Iris pigment epithelial cell (primary cell): ENCODE measurements at places on chromosomes 11 and 22.

DNA sequence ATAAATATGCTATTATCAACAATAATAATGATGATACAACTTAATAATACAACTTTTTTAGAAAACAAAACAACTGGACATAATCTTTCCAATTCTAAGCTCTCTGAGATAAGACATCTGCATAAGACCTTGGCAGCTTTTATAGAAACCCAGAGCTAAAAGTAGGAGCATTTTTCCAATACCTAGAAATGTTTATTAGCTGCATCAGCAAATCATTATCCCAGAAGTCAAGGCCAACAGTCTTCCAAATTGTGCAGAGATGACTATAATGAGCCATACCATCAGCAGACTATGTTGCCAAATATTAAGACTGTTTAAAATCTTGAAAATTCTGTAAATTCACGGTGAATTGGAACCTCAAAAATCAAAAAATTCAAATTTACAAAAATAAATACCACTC is 30.3 kb downstream of the DCUN1D5 start:
- DNase-seq, result no peak

DNA sequence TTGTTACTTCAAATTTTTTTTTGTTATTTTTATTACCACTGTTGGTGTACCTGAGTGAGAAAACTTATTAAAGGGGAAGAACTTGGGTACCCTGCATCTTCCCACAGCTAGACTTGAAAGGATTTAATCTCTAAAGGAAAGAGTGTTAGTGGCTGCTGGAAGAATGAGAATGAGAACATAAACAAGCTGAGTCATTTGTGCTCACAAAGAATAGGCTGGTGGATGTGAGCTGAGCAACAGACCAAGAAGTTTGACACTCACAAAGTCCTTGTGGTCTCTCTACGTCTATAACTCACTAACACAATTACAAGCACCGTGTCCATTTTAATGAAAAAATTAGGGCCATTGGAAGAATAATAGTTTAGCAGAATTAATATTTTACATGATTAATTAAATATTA is 217.6 kb upstream of the ANO5 start:
- no peak for DNase-seq

- peak; percentile 53 for DNase-seq
Observed at GRCh38 chr11:69297787-69298266, 3.9 kb downstream of the MYEOV start.

DNA sequence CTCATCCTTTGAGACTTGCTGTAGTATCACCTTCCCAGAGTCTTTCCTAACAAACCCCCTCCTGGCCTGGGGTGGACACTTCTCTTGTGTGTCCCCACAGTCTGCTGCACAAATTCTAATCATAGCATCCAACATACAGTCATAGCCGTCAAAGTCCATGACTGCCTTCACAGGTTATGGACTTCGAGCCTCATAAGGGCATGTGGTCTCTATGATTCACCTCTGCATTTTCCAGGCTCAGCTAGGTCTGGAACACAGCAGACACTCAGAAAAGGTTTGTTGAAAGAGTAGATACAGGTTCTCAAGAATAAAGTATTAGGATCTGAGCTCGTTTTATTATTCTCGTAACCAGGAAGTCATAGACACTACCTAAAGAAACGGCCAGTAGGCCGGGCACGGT is 13.2 kb upstream of the SCUBE2 start:
- DNase-seq, result no peak

GRCh38 chr22:39710380-39711150 is 140.0 kb downstream of the CACNA1I start:
- DNase-seq, result no peak

DNA sequence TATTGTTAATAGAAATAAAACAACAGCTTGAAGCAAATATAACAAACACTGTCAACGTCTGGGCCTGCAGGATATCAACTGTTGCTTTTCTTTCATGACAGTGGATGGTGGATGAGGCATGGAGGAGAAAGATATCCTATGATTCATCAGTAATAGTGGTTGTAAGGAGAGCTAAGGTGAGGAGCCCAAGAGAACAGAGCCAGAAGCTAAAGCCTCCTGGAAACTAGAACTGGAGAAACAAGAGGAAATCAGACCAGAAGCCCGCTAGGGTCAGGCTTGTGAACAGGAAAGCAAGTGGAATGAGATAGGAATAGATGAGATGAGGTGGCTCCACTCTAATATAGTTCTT is 37.7 kb upstream of the MMP12 start:
- no peak for DNase-seq

- DNase-seq, result no peak
Observed at GRCh38 chr11:46475926-46476545, 84.5 kb upstream of the CHRM4 start.

DNA sequence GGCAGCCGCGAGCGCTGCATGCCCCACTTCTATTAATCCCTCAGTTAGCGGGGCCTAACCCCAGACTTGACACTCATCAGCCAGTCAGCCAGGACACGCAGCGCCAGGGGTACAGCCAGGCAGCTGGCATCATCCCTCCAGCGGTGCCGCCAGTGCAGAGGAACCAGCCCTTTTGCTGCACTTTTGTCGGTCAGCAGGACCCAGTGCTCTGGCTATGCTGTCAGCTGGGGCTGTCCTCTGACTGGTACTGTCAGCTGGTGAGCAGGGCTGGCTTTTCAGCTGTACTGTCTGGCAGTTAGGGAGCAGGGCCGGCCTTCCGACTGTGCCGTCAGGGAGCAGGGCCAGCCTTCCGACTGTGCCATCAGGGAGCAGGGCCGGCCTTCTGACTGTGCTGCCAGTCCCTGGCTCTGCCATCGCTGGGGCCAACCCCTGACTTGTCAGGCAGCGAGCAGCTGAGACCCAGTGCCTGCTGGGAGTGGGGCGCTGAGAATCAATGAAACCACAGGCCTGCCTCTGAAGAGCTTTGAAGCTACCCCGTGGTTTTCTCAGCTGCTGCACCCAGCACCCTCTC is 115.4 kb downstream of the KIAA1671 start:
- DNase-seq, result no peak

GRCh38 chr11:2104524-2105440 is 34.4 kb downstream of the IGF2 start:
- no peak for DNase-seq

DNA sequence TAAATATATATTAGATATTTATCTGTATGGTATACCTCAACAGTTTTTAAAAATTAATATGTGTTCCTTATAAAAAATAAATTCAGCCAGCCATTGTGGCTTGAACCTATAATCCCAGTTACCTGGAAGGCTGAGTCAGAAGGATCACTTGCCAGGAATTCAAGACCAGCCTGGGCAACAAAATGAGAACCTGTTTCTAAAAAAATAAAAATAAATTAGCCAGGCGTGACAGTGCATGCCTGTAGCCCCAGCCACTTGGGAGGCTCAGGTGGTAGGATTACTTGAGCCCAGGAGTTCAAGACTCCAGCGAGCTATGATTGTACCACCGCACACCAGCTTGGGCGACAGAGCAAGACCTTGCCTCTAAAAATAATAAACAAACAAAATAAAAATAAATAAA is 54.9 kb downstream of the PHF21A start:
- no peak for DNase-seq

DNA sequence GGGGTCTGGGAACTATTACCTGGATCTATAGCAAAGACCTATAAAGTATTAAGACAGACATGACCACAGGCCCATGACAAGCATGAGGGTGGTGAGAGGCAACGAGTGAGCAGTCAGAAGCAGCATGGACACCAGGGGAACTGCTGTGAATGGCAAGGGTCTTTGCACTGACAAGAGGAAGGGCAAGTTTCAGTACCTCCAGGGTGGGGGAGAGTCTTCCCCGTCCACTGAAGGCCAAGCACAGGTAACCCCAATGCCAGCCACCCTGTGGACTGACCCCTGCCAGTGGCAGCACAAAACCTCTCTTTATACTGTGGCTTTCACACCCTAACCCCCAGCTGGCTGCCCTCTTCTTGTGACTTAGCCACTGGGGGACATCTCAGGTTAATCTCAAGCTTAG is 55.5 kb downstream of the CHST1 start:
- no peak for DNase-seq
